MCF 10A (cell line): ENCODE measurements at places on chromosomes 16 and 17. TPM values are rescaled to one million over a fixed set of nuclear protein-coding genes. Genes with fewer than 3 reads are reported as not detected.

The SLC5A11 gene
- total RNA-seq: not detected in 2 replicates

- no peak for DNase-seq
These were observed 25.0 kb downstream of the GABARAPL2 start for GRCh38 chr16:75590920-75591843.

GRCh38 chr16:81713796-81714195 is 65.3 kb upstream of the PLCG2 start:
- no peak for DNase-seq

DNA sequence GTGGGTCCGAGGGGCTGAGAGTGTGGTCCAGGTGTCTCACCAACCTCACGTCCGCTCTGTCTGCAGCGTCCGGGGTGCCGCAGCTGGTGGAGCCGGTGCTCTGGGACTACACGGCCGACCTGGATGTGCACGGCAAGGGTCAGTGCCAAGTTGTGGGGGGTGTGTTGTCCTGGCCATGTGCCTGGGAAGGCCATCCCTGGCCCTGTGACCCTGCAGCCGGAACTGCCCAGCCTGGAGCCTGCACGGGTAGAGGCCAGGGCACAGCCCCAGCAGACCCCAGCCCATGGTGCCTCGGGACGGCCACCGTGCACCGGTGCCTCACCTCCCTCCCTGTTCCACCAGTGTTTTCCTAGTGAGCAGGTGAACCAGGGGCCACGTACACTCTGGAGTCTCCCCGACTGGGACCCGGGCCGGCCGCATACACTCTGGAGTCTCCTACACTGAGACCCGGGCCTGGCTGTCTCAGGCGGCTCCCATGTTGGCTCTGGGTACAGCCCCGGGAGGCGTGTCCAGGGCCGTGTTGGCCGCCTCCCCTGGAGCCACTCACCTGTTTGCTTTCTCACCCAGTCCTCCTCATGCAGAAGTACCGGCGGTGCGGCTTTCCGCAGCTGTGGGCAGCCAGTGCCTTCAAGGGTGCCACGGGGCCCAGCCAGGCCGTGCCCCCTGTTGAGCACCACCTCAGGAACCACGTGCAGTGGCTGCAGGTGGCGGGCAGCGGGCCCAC is 13.8 kb downstream of the CYBC1 start:
- DNase-seq: no peak

DNA sequence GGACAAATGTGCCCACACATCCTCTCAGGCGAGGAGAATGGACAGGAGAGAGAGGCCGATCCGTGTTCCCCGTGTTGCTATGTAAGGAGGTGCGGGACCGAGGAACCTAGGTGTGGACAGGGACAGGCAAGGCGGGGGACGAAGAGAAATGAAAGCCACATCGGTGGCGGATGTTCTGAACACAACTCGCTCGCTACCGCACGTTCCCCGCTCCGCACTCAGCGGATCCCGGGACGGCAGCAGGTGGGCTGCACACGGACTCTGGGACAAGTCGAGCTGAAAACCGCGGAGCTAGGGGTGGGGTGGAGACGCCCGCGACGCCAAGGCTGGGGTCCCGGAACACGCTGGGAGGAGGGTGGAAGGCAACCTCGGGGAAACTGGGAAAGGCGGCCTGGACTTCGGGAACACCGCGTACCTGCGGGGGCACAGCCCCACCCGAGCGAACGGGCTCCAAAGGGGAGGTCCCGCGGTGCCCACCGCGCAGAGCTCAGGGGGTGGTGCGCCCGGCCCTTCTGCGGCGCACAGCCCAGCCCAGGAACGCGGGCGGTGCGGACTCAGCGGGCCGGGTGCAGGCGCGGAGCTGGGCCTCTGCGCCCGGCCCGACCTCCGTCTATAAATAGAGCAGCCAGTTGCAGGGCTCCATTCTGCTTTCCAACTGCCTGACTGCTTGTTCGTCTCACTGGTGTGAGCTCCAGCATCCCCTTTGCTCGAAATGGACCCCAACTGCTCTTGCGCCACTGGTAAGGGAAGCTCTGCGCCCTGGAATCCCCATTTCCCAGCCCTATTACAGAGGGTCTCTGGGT is at the start of gene MT1E:
TSS of gene MT1E (plus strand) at position 642 of the 803 bp plus-strand sequence. CDS start at position 713, 71 bp downstream.
- DNase-seq: peak; percentile 81

The BLMH gene
- 28.2 and 28.3 TPM in 2 replicates for total RNA-seq

- DNase-seq: no peak
These were observed 41.7 kb downstream of the SMPD3 start for GRCh38 chr16:68406458-68407152.
